ENCODE measurements at places on chromosomes 7 and 10.

GRCh38 chr7:4203626-4204512 lies 478.2 kb upstream of the FOXK1 start:
- DNase-seq, result no peak

- no peak for DNase-seq
Measured at GRCh38 chr10:101236376-101237080, 7.3 kb upstream of the LBX1 start.

DNA sequence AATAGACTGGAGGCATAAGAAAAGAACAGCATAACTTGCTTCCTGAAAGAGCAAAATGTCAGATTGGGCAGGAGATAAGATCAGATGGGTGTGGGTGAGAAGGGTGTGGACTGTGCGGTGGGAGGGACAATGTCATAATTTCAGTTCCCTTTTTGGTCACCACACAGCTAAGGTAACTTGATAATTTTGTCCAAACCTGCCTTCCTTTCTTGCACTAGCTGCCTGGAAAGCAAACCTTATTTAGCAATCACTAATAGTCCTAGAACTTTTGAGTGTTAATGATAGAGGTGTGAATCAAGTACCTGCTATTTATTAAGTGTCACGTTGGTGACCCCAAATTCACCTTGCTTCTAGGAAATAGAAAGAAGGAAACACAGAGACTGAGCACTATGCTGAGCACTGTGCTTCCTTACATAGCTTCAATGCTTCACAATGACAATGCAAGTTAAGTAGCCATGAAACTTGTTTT lies 72.4 kb upstream of the SP4 start:
- no peak for DNase-seq

- DNase-seq, result peak; percentile 50
Measured at GRCh38 chr7:100044718-100045117, 4.9 kb upstream of the ZSCAN21 start.

- DNase-seq, result peak; percentile 55
Measured at GRCh38 chr7:79452495-79453265, 787 bp downstream of the MAGI2 start.

GRCh38 chr10:45452743-45453452 lies 78.9 kb downstream of the ALOX5 start:
- no peak for DNase-seq
